ENCODE measurements at places on chromosomes 4 and X.

DNA sequence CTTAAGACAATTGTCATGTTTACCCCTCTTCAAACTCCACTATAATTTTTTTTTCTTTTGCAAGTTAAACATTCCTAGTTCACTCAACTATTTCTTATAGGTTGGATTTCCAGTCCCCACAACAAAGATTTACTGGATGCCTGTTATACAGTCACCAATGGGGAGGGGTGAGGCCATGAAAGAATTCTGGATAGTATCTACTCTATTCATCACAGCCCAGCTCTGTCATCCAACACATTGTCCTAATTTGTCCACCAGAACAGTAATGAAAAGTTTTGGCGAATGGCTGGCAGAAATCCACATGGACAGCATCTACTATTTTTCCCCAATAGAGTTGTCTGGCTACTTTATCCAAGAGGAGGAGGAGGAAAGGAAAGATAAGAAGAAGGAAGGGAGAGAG is 192.7 kb upstream of the S100G start:
- no peak for DNase-seq

GRCh38 chr4:3107691-3108121 is 33.2 kb downstream of the HTT start:
- DNase-seq = no peak

GRCh38 chrX:134870419-134870818 is 120.4 kb upstream of the SMIM10 start:
- DNase-seq = no peak

DNA sequence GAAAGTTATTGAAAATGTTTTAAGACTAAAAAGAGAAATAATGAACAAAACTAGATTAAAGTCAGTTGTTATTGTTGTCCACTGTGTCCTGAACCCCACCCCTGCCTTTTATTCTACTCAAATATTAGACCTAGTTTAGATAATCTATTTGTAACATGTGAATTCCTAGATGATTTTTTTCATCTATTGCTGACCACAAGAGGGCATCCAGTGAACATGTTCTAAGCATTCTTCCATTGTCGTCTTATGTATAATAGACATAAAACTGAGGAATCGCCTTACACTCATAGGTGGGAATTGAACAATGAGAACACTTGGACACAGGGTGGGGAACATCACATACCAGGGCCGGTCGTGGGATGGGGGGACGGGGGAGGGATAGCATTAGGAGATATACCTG is 36.4 kb upstream of the HPRT1 start:
- no peak for DNase-seq

DNA sequence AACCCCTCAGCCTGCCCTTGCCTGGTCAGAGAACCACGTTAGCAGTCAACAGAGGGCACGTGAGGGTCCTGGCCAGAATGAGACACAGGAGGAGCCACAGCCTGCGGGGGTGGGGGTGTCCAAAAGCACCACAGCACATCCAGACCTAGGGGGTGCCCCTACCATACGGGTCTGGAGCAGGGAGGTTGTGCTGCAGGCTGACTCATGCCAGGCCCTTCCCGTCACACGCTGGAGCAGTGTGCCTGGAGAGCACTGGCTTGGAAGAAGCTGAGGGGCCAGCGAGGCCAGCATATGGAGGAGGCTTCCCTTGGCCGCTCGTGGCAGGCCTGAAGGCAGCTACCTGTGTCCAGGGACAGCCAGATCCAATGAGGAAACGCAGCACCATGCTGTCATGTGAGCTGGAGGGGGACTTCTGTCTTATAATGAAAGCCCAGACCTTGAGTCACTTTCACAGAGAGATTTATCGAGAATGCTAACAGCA is 1.5 kb upstream of the IRAK1 start:
- DNase-seq = no peak
